Kidney glomerular epithelial cell (primary cell): ENCODE measurements at places on chromosomes 12 and 14.

DNA sequence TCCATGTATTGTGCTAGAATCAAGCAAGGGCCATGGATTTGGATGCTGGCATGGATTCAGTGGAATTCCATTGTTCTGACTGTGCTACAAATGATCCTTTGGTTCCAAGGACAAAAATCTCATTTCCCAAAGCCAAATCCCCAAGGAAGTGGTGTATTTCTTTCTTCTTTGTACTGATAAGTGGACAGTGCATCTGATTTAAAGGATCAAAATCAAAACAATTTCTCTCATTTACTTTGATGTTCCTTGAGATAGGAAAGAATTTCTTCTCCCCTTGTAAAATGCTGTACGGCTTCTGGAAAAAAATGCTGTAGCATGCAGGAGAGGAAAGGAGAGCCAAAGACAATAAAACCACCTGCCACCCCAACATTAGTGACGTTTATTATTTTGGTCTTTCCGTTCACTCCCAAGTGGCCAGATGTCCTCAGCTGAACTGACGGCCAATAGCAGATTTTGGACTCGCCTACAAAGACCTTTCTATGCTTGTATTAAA, 185.7 kb downstream of the PRKD1 start:
- DNase-seq, result no peak

GRCh38 chr12:38431921-38432320, 115.3 kb downstream of the ALG10B start:
- DNase-seq, result no peak

- no peak for DNase-seq
These were observed 65.5 kb upstream of the LHX5 start for GRCh38 chr12:113537046-113537750.

DNA sequence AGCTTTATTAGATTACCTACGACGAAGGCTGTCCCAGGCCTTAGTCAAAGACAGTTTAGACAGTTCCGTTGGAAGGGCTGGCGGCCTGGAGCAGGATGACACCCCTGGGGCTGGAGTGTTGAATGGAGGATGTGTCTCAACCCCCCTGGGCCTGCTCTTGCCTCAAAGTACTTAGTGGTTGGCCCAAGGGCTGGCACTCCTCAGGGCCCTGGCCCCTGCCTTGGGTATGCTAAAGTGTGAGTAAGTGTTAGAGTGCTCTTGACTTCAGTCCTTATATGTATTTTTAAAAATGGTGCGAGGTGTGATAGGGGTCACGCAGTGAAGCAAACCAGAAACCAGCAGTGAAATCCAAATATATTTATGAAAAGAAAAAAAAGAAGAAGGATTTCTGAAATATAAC, 261.6 kb downstream of the KTN1 start:
- no peak for DNase-seq

DNA sequence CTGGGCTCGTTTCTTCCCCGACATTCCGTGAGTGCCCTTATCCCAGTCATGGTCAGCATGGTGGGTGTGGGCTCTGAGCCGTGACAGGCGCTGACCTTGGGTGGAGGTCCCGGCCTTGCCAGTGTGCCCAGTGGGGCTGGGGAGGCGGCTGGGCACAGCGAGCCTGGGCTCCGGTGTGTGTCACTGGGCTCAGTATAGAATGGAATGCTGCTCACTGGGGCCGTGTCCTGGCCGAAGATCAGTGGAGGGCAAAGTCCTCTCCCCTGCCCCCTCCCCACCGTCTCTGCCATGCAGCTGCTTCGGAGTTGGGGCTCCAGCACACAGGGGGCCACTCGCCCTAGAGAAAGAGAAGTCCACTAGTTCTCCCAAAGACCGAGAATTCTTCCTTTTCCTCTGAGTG, 164.4 kb downstream of the TSPAN9 start:
- DNase-seq, result no peak

DNA sequence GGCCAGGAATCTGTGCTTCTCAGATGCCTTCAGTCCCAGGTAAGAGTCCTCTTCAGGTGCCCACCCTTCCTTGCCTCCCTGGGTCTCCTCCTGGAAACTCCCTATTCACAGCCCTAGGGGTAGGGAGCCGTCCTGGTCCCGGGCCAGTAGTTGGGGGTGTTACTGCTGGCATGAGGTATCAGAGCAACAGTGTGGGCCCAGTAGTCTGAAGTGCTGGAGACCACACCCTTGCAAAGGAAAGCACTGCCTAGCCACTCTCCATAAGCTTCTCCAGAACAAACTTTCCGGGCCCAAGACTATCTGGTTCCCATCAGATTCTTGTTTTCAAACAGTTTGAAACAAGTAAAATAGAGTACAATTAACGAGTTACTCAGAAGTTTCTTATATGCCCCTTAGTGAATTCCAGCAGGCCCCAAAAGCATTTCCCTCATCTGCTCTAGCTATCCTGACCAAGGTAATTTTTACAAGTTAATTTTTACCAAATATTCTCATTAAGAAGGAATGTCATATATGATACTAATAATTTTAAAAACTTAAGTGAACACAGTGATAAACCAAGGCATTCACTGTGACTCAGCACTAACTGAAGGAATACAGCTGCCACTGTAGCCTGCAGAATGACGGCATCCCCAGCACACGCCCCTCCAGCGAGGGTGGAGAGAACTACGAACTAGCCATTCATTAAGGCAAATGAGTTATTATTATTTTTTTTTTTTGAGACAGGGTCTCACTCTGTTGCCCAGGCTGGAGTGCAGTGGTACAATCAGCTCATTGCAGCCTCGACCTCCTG, 49.4 kb downstream of the MOK start:
- peak; percentile 87 for DNase-seq
